ENCODE measurements at places on chromosomes 13 and 19.

- no peak for DNase-seq
These were observed 24.5 kb downstream of the RASL11A start for GRCh38 chr13:27295096-27295495.

GRCh38 chr13:49330546-49330864 is 82.8 kb downstream of the CDADC1 start:
- no peak for DNase-seq

GRCh38 chr19:47456721-47457474 is 14.8 kb downstream of the SLC8A2 start:
- no peak for DNase-seq

DNA sequence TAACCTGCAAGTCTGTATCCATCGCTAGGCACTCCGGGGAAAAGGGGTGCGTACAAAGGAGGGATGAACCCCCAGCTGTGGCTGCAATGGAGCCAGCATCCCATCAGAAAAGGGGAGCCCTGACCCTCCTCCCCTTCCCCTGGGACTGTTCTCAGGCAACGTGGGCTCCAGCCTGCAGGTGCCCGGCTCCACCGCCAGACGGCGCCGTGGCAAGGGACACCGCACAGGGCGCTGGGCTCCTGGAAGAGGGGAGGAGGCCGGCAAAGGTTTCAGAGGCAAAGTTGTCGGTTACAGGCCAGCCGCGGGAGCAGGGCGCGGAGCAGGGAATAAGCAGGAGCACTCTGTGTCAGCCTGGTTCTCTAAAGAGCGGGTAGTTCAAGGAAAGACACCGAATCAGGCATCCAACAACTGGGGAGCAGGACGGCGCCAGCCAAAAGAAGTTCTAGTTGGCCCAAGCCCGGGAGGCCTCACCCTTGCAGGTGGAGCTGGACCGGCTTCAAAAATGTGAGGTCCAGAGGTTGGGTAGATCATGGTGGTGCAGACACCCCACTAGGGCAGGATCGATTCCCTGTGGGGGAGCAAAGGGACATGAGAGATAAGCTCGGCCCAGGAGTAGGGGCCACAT is 53.0 kb upstream of the ATP12A start:
- DNase-seq: no peak

- no peak for DNase-seq
These were observed 227.0 kb upstream of the SLITRK5 start for GRCh38 chr13:87444135-87444534.

DNA sequence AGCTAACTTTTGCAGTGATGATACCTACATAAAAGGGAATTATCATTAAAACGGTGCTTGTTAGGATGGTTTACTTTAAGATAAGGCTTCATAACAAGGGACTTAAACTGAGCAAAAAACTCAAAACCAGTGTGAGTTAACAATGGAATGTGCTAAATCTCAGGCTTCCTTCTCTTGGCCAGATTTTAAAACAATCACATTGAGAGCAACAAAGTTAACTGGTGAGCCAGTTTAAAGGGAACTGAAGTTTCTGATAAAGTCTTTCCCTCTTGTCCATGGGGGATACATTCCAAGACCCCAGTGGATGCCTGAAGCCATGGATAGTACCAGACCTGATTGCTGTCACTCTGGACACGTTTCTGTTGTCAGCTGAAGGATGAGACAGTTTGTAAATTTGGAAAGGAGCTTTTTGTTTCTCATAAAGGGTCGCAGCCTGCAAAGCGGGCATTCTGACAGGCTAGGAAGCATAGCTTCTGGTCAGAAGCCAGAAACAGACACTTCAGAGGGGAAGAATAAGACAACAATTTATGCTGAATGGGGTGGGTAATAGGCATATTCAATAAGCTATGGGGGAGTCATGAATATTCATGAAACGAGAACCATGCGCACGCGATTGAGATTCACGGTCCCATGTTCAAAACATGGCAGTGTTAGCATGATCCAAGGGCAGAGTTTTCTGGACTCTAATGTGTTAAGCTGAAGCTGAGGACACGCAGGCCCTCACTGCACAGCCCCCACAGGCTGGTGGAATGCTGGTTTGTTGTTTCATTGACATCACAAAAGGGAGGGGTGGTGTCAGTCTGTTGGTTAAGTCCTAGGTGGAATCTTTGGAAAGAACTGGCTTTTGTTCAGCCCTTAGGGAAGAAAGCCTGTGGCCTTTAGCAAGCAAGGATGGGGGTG is 150.6 kb upstream of the RNF113B start:
- no peak for DNase-seq

GRCh38 chr13:93730780-93731179 is 504.2 kb downstream of the GPC6 start:
- no peak for DNase-seq

DNA sequence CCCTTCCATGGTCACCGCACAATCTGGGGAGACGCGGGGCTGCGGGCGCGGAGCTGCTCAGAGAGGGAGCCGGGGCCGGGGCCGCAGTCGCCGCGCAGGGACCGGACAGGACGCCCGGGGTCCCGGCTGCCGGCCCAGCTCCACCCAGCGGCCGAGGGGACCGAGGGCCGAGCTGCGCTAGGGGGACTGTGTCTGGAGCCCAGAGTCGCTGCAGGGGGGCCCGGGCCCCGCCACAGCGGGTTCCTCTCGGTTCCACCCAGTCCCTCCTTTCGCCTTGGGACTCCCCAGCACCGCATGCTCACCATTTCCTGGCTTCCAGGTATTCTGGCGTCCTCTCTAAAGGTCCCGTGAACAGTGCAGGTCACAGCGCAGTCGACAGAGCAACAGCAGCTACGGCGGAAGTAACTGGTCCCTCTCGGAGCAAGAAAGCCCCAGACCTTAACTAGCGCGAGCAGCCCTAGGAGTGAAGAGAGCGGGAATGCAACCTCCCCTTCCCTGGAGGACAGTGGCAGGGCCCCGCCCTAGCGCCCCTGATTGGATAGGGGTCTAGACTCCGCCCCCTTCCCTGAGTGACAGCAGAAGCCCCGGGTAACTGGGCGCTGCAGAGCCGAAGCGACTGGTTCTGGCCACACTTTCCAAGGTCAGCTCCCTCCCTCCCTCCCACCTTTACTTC is at the start of gene ZNF878:
TSS of gene ZNF878 (minus strand) at position 465 of the 673 bp plus-strand sequence. CDS start at position 305, 160 bp downstream.
- peak; percentile 97 for DNase-seq

DNA sequence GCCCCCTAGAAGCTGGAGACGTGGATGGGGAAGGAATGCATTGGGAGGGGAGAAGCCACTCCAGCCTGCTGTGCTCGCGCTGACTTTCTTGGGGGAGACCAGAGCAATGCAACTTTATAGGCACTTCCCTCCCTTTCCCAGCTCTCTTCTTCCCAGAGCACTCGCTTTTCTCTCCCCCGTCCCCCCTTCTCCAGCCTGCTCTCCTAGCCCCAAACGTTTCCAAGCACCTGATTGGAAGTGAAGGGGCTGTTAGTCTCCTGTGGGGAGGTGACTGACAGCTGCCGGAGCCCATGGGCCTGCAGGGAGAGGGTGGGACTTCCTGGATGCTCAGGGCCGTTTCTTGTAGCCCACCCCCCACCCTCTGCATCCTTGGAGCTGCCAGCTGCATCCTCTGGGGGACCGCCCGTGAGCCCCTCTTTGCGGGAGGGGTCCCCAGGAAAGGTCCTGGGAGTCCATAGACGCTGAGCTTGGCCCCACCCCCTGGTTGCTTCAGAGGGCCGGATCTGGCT is 2.5 kb downstream of the HDGFL2 start:
- DNase-seq: no peak

DNA sequence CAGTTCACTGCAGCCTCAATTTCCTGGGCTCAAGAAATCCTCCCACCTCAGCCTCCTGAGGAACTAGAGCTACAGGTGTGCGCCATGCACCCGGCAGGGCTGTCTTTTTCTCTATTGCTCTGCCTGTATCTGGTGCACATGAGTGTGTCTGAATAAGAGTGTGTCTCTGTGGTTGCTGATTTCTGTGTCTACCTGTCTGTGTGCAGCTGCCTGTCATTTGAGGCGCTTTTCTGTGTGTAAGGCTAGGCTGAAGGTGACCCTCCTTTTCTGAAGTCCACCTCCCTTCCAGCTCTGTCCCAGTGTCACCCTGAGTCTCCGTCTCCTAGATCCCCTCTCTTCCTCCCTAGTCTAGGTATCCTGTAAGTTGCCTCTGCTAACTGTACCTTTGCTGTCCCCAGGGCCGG is 1.5 kb upstream of the PRR12 start:
- DNase-seq: no peak

GRCh38 chr13:42377640-42378382 is 105.9 kb downstream of the AKAP11 start:
- DNase-seq: no peak

DNA sequence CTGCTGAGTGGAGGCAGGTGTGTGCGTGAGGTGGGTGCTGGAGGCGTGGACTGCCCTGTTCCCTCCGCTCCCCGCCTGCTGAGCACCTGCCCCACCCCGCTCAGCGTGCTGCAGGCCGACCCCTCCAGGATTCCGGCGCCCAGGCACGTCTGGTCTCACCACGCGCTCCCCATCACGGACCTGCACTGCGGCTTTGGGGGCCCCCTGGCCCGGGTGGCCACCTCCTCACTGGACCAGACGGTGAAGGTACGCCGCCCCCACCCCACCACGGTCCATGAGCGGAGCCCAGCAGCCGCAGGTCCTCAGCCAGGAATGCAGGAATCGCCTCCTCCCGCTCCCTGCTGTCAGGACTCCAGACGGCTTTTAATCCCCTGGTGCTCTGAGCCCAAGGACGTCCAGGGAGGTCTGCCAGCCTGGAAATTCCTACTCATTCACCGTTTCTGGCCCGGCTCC is 6.0 kb downstream of the WDR18 start:
- DNase-seq: no peak

GRCh38 chr13:101751488-101751887 is 299.0 kb downstream of the ITGBL1 start:
- no peak for DNase-seq

GRCh38 chr19:39084732-39085080 is 538 bp downstream of the ACP7 start:
- no peak for DNase-seq

DNA sequence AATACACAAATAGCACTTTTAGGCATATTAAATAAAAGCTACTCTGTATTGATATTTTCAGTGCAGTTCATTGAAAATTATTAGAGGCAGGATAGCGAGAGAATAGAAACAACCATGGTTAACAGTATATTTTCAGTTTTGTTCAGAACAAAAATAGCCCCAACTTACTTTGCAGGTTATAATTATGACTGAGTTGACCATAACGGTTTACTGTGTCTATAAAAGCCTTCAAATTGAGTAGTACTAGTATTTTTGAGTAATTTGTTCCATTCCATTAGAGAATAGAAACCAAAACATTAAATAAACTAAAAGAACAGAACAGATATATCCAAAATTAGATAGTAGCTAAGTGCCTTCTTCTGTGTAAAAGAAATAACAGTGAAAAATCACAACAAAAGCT is 1108.4 kb upstream of the PCDH20 start:
- no peak for DNase-seq

DNA sequence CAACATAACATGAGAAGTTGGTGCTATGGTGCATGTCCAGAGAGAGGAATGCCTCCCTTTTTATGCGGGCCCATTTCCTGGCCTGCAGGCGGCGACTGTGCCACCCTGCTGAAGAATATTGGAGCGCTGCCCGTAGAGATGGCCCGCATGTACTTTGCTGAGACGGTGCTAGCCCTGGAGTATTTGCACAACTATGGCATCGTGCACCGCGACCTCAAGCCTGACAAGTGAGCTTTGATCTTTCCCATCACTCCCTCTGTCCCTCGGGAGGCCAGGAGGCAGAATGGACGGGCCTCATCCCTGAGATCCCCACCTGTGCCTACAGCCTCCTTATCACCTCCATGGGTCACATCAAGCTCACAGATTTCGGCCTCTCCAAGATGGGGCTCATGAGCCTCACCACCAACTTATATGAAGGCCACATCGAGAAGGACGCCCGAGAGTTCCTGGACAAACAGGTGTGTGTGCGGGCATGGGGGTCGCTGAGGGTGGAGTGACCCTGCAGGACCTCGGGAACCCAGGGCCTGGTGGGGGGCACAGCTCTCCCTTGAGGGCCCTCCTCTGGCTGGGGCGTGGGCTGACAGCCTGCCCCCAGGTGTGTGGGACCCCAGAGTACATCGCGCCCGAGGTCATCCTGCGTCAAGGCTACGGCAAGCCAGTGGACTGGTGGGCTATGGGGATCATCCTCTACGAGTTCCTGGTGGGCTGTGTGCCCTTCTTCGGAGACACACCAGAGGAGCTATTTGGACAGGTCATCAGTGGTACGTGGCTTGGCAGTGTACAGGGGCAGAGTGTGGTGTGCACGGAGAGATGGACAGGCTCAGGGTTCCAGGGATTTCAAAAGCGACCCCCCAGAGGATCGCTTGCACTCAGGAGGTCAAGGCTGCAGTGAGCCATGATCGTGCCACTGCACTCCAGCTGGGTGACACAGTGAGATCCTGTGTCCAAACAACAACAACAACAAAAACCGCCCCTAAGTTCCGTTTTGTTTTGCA is 16.2 kb downstream of the DNASE2 start:
- no peak for DNase-seq

DNA sequence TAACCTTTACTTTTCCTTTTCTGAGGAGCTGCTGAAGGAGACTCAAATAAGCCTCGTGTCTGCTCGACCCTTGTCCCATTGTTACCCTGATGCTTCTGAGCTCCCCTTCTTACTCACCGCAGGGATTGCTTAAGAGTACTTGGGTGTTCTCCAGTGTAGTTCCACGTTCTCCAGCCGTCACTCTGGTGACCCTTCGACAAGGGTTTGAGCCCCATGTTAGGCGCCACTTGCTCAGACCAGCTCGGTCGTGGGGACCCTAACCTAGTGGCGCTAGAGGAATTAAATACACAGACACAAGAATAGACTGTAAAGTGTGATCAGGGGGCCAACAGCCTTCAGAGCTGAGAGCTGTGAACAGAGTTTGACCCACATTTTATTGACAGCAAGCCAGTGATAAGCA is 10.3 kb downstream of the ZNF480 start:
- no peak for DNase-seq

DNA sequence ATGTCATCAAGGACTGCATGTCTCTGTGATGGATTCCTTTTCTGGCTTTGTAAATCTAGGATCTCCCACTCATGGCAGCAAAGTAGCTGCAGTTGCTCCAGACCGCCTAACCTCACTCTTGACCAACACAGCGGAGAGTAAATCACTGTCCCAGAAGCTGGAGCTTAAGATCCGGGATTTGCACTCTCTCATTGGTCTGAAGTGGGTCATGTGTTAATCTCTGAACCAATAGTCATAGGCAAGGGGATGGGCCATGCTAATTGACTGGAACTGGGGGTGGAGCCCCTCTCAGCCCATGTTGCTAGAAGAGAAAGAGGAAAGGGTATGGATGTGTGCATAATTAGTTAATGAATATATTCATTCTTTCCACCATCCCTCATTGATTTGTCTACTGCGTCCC is 34.0 kb downstream of the VAV1 start:
- DNase-seq: no peak

DNA sequence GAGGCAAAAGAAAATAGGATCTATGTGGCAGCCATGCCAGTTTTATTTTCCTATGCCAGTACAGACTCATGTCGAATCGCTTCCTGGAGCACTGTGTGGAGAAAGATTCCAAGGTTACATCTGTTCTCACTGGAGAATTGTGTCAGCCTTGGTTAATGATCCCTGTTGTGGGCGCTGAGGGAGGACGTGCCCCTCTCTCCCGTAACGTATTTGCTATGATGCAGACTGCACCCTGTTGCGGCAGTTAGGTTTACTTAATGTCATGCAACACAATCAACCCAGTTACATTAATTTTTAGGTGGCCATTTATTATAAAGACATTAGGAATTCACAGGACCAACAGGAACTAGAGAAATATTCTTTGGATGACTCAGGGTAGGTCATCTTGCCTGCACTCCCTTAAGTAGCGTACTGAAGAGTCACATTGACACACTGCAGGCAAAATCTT is 892.9 kb downstream of the EFNB2 start:
- DNase-seq: no peak

All from SW 1271 (cell line).